ENCODE measurements at places on chromosomes 16 and 17.

DNA sequence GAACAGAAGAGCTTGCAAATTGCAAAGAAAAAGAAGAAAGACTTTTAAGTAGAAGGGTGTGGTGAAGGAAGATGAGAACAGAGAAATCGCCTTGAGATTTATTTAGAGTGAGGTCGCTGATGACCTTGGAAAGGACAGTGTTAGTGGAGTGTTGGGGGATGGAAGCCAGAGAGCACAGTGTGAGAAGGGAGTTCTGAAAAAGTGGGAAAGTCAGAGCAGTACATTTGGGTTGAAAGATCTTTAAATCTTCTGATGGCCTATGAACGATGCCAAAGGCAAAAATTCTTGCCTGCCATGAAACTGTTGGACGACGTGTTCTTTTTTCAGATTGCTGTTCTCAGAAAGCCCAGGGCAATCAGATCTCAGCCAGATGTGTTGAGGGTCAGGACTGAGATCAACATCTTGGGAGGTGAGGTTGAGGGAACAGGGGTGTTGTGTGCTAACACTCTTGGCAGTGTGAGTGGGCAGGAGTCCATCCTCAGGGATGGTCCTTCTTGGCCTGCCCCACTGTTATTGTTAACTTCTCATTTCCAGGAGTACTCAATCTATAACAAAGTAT, 330.1 kb downstream of the MAP2K6 start:
- no peaks in the 10 kb centered on the region for H3K4me1 ChIP-seq
- H3K27me3 ChIP-seq, result no peaks in the 10 kb centered on the region
- H3K4me3 ChIP-seq, result no peak overlapping the region
- DNase-seq, result no peak

DNA sequence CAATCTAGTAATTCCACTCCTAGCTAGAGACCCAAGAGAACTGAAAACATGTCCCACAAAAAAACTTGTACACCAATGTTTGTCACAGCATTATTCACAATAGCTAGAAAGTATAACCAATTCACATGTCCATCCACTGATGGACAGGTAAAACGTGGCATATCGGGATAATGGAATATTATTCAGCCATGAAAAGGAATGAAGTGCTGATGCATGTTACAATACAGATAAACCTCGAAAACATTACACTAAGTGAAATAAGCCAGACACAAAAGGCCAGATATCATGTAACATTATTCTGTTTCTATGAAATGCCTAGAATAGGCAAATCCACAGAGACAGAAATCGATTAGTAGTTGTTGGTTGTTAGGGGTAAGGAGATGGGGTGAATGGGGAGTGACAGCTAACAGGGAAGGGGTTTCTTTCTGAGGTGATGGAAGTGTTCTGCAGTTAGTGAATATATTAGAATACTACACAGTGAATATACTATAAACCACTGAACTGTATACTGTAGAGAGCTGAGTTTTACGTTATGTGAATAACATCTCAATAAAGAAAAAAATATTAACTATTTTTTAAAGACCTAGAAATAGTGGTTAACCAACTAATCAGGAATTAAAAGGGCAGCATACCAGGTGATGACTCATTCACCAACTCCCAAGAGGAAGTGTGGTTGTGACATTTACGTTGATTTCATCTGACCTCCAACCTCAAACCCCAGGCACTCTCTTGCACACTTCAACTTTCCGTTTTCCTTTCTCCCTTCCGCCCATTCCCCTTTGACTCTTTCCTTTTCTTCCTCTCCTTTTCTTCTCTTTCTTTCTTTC, 48.6 kb downstream of the GAS7 start:
- H3K4me1 ChIP-seq, result no peaks in the 10 kb centered on the region
- H3K27ac ChIP-seq, result no peak overlapping the region
- no peaks in the 10 kb centered on the region for H3K36me3 ChIP-seq
- H3K4me3 ChIP-seq, result no peak overlapping the region

DNA sequence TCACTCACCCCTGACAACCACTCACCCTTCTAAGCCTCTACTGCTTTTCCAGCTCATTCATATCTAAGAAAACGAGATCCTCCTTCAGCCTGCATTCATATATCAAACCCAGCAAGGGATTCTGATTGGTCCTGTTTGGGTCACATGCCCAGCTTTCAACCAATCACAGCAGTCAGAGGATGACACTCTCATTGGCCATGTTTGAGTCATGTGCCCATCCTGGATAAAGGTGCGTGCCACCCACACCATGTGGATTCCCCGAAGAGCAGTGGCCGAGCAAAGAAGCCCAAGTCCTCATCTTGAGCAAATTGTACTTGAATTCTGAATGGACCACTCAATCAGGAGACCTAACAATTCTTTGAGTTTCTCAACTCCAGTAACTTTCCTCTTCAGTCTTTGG, 45.0 kb downstream of the SCNN1G start:
- H3K4me1 ChIP-seq, result no peaks in the 10 kb centered on the region
- H3K27me3 ChIP-seq, result no peaks in the 10 kb centered on the region
- H3K27ac ChIP-seq, result no peak overlapping the region

DNA sequence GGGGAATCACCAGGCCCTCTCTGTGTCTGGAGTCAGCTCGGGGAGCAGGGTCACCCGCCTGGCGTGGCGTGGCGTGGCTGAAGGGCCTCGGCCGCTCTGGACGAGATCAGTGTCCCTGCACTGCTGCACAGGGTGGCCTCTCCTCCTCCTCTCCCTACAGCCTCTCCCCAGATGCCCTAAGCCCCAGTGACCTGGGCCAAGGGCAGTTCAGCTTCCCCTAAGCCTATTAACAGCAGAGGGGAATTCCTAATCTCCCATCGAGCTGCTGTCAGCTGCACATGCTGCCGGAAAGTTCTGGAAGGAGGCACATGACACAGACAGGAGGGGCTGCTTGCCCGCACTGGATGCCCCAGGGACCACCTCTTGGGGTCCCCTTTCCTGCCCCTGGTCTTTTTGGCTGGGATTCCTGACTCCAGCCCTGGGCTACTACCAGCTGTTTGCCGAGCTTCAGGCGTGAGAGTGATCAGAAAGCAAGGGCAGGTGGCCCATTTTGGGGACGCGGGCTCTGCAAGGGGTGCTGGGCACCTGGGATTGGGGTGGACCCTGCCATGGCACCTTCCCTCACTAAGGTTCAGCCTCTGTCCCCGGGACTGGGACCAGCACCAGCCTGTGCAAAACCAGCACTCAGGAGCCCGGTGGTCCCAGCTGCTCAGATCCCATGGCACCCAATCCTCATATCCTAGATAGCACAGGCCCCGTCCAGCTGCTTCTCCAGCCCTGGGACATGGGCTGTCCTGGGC, 794 bp downstream of the PDE6G start:
- H3K4me1 ChIP-seq, result peaks cover 13% of the 10 kb centered on the region
- DNase-seq, result peak; percentile 57
- no peak overlapping the region for H3K4me3 ChIP-seq
- H3K27me3 ChIP-seq, result no peaks in the 10 kb centered on the region
- no peaks in the 10 kb centered on the region for H3K36me3 ChIP-seq

DNA sequence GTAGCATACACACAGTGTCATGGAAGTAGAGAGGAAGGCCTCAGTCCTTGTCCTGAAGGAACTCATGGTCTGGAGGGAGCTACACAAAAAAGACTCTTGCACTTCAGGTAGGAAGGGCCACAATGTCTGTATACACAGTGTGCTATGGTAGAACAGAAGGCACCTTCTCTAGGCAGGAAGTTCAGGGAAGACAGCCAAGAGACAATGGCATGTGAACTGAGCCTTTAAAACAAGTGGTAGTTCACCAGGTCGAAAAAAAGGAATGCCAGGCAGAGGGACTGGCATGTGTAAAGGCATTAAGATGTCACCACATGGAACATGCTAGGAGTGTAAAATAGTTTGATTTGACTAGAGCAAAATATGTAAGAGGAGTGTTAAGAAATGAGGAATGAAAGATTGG, 9.7 kb downstream of the GNAO1 start:
- H3K4me3 ChIP-seq, result no peak overlapping the region
- no peak for DNase-seq
- H3K27me3 ChIP-seq, result no peaks in the 10 kb centered on the region
- no peaks in the 10 kb centered on the region for H3K4me1 ChIP-seq

- DNase-seq, result peak; percentile 97
- H3K27me3 ChIP-seq, result no peaks in the 10 kb centered on the region
- H3K4me1 ChIP-seq, result peaks cover 4% of the 10 kb centered on the region
- no peak overlapping the region for H3K27ac ChIP-seq
Observed at GRCh38 chr17:78176548-78177025, 8.2 kb downstream of the SYNGR2 start.

- H3K4me1 ChIP-seq, result no peaks in the 10 kb centered on the region
- no peak overlapping the region for H3K4me3 ChIP-seq
- no peak overlapping the region for H3K27ac ChIP-seq
Observed at GRCh38 chr17:10286324-10286723, 86.5 kb downstream of the MYH13 start.

- peaks cover 34% of the 10 kb centered on the region for H3K36me3 ChIP-seq
- DNase-seq, result no peak
- no peaks in the 10 kb centered on the region for H3K4me1 ChIP-seq
- no peak overlapping the region for H3K4me3 ChIP-seq
Observed at GRCh38 chr16:8887952-8888560, 5.9 kb downstream of the LITAFD start.

DNA sequence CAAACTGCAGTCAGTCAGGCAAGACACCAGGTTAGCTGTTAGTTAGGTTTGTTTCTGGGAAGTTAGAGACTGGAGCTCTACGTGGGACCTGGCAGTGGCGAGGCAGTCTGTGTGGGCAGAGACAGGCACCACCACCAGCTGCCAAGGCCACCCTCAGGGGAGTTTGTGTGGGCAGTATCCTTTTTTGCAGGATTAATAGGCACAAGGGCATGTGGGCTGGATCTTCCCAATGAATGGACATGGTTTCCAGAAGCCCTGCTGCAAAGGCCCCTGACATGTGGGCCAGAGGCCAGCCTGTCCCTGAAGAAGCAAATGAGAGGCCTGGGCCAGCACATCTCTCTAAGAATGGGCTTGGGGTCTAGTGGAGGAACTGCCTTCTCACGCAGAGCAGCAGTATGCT, 19.2 kb upstream of the SREBF1 start:
- no peaks in the 10 kb centered on the region for H3K36me3 ChIP-seq
- H3K27ac ChIP-seq, result no peak overlapping the region

DNA sequence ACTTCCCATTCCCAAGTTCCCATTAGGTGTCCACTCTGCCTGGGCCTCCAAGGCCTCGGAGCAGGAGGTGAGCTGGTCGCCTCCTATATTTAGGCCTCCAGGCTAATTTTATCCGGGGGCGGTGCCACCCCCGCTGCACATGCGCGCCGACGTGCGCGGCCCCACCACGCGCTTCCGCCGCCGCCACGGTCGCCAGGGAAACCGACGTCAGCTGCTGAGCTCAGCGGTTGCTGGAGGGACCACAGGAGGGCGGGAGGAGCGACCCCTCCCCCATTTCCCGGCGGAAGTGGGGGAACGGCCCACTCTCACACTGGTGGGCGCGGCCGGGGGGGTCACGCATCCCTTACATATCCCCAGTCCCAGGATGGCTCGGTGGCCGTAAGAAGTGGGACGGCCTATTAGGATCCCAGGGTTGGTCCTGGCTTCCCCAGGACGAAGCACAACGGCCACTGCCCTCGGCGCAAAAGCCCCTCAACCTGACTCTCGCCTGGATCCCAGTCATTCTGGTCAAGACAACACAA, 1.0 kb downstream of the PER1 start:
- DNase-seq, result peak; percentile 90
- peaks cover 41% of the 10 kb centered on the region for H3K36me3 ChIP-seq
- H3K4me1 ChIP-seq, result peaks cover 6% of the 10 kb centered on the region
- no peaks in the 10 kb centered on the region for H3K27me3 ChIP-seq

- H3K4me1 ChIP-seq, result no peaks in the 10 kb centered on the region
- no peak for DNase-seq
- no peak overlapping the region for H3K4me3 ChIP-seq
- H3K36me3 ChIP-seq, result no peaks in the 10 kb centered on the region
- H3K27ac ChIP-seq, result no peak overlapping the region
Observed at GRCh38 chr16:76389126-76389525, 111.9 kb downstream of the CNTNAP4 start.

DNA sequence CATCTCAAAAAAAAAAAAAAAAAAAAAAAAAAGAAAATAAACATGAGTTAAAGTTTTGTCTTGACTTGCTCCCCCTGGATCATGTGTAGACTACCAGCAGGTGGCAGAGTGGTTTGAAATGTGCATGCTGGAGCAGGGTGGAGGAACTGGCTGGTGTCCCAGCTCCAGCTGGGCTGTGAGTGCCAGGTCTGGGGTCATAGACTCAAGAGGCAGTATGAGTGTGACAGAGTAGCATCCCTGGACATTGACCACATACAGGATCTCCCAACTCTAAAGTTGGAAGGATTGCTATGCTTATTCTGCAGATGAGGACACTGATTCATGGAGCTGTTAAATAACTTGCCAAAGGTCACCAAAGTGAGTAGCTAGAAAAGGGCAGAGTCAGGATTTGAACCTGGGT, 198.0 kb upstream of the MPHOSPH6 start:
- H3K27me3 ChIP-seq, result peaks cover 8% of the 10 kb centered on the region
- peak; percentile 76 for DNase-seq
- no peaks in the 10 kb centered on the region for H3K36me3 ChIP-seq

- DNase-seq, result peak; percentile 54
- H3K27ac ChIP-seq, result no peak overlapping the region
- no peak overlapping the region for H3K4me3 ChIP-seq
- H3K27me3 ChIP-seq, result no peaks in the 10 kb centered on the region
- peaks cover 35% of the 10 kb centered on the region for H3K4me1 ChIP-seq
- H3K36me3 ChIP-seq, result no peaks in the 10 kb centered on the region
Observed at GRCh38 chr16:74736531-74737157, 36.0 kb upstream of the MLKL start.

DNA sequence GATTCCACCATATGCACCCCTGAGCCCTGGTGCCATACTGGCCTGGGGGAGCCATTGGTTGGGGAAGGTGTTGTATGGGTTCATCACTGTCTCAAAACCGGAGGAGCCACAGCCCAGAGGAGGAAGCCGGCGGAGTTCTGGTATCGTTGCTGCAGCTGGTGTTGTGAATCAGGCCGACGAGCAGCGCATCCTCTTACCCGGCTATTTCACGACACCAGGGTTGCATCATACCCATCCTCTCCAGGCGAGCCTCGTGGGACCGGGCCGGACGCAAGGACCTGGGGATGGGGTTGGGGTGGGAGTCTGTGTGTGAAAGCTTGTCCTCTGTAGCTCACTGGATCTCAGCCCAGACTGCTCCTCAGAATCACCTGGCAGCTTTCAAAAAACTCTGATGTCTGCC, 6.6 kb upstream of the SLC12A3 start:
- no peak overlapping the region for H3K4me3 ChIP-seq
- no peak for DNase-seq
- H3K27me3 ChIP-seq, result no peaks in the 10 kb centered on the region
- peaks cover 23% of the 10 kb centered on the region for H3K4me1 ChIP-seq
- H3K27ac ChIP-seq, result no peak overlapping the region
- H3K36me3 ChIP-seq, result no peaks in the 10 kb centered on the region

DNA sequence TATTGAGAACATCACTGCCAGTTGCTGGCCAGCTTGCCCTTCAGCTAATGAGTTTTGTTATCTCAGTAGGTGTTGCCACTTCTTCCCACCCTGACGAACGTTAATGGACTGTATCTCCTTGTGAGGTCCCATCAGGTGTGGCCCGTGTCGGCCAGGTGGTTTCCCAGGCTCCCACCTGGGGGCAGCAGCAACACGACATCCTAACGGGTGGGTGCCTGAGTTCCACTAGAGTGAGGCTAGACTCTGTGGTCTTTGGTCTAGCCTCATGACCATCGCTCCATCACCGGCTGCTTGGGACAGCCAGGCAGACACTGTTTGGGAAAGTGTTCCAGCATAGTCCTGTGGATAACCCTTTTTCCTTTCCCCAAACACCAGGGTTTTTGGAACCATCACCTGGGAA, 45.6 kb upstream of the LCMT1 start:
- H3K27ac ChIP-seq, result no peak overlapping the region
- H3K4me3 ChIP-seq, result no peak overlapping the region
- peak; percentile 79 for DNase-seq

- peaks cover 61% of the 10 kb centered on the region for H3K36me3 ChIP-seq
- H3K4me1 ChIP-seq, result peaks cover 3% of the 10 kb centered on the region
- DNase-seq, result peak; percentile 99
- H3K4me3 ChIP-seq, result peak within 1 kb of the TSS; percentile 84
- peaks cover 7% of the 10 kb centered on the region for H3K27me3 ChIP-seq
Observed at GRCh38 chr17:28357061-28357900, at the start of gene POLDIP2. Gene POLDIP2 (minus strand): TSS chr17:28357527. CDS start chr17:28357448, 79 bp downstream.

Data from endodermal cell (in vitro differentiated cells).